ENCODE measurements at places on chromosomes 5 and 9.

GRCh38 chr5:88666761-88667495 is 216.1 kb downstream of the MEF2C start:
- DNase-seq = no peak

GRCh38 chr9:122383992-122384461 is 13.2 kb downstream of the PTGS1 start:
- no peak for DNase-seq

DNA sequence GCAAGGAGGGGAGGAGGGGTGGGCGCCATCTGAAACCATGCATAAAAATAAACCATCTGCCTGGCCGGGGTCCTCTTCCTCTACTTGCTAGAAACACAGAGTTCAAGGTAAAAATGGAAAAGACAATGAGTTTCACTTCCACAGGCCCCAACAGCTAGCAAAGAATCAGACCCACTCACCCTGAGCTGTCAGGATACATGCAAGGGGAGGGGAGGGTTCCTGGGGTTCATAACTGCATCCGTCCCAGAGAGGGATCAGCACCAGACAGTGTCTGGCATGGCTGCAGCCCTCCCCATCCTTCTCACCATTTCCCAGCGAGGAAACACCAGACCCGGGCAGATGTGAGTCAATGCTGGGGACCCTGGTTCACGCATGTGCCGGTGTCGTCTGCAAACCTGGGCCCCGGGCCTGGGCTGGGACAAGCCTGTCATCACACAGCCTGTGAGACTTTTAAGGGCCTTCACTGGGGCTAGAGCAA is 55.4 kb downstream of the SEMA4D start:
- no peak for DNase-seq

- DNase-seq = no peak
Measured at GRCh38 chr5:61322738-61323725, 9.0 kb upstream of the ZSWIM6 start.

- no peak for DNase-seq
Measured at GRCh38 chr9:104798209-104798995, 34.5 kb downstream of the NIPSNAP3B start.

GRCh38 chr9:135959814-135960213 is 1.4 kb downstream of the UBAC1 start:
- no peak for DNase-seq

GRCh38 chr9:134811673-134812342 is 68.8 kb upstream of the FCN2 start:
- no peak for DNase-seq

DNA sequence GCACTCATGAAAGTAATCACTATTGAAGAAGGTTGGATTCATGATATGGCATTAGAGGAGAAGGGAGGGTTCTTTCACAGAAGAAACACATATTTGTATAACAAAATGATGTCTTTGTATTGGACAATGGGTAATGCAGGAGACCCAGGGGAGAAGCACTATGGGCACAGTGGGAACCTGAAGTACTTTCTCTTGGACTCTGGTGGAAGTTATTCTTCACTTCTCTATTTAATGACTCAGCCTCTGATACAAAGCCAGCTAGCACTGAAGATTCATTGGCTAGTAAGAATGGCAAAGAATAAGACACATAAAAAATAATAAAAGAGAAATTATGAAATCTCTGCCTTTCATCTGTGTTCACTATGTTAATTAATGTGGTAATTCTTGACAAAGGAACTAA is 149.9 kb upstream of the PRR16 start:
- DNase-seq = no peak

GRCh38 chr5:158832096-158832685 is 267.5 kb downstream of the EBF1 start:
- no peak for DNase-seq

GRCh38 chr5:107570805-107571531 is 99.8 kb downstream of the EFNA5 start:
- DNase-seq = peak; percentile 8

DNA sequence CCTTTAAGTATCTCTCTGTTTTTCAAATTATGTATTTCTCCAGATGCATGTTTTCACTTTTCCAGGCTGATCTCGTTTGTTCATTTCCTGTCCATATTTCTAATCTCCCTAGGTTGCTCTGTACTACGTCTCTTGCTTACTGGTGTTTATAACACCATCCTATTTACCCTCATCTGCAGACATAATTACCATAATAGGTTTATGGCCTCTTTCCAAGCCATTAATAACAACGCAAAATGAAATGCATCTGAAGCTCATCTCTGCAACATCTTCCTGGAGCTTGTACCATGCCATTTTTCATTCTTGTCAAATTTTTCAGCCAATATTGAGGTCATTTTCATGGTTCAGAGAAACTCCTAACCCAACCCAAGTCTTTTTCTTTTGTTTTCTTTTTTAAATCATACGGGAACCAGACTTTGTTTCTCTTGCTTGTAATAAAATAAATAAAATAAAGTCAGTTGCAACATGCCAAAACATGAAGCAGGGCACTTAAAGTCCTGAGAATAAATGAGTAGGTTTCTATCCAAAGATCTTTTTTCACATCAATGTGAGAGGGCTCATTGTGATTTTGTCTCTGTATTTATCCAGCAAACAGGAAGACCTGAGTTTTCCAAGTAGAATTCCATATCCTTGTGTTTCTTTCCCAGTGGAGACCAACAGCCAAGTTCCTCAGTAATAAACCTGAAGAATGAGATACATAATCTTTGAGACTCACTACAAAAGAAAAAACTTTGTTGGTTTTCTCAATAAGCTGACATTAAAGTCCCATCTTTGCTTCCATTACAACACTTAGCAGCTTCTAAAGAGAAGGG is 37.0 kb downstream of the DPYSL3 start:
- DNase-seq = no peak

GRCh38 chr5:30781643-30782042 is 411.8 kb upstream of the CDH6 start:
- no peak for DNase-seq

- no peak for DNase-seq
Measured at GRCh38 chr9:105373723-105374122, 74.1 kb upstream of the FSD1L start.

GRCh38 chr9:99051851-99052250 is 53.1 kb upstream of the TGFBR1 start:
- DNase-seq = no peak

GRCh38 chr5:169886033-169886432 is 94.3 kb downstream of the INSYN2B start:
- DNase-seq = no peak

- DNase-seq = no peak
Measured at GRCh38 chr9:36896296-36896695, 137.8 kb downstream of the PAX5 start.

- no peak for DNase-seq
Measured at GRCh38 chr5:57825031-57825686, 342.5 kb upstream of the ACTBL2 start.

DNA sequence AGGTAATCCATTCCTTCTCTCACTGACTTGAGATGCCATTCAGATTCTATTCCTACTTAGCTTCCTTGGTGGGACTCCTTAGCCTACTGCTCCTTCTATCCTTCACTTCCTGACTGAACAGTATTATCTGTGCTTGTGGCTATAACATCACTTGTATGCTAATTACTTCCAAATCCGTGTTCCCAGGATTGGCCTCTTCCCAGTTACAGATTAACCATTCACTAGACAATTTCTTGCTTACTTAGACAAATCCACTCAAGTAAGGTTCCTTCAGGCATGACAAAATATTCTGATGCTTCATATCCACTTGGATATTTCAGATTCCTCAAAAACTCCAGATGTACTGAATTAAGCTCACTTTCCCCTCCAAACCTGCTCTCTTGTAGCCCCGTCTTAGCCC is 18.3 kb downstream of the LIFR start:
- DNase-seq = no peak

GRCh38 chr9:93097511-93098201 is 1.6 kb downstream of the CARD19 start:
- DNase-seq = peak; percentile 29

GRCh38 chr5:129362456-129362855 is 97.6 kb upstream of the ADAMTS19 start:
- no peak for DNase-seq

GRCh38 chr9:123338710-123339665 is 17.0 kb upstream of the CRB2 start:
- DNase-seq = no peak

GRCh38 chr5:73218552-73219171 is 45.7 kb downstream of the TMEM174 start:
- no peak for DNase-seq

- no peak for DNase-seq
Measured at GRCh38 chr5:125411744-125412560, 665.5 kb upstream of the ZNF608 start.

- no peak for DNase-seq
Measured at GRCh38 chr9:90460220-90460619, 182.4 kb downstream of the DIRAS2 start.

- DNase-seq = no peak
Measured at GRCh38 chr5:142976861-142977260, 206.7 kb downstream of the ARHGAP26 start.

GRCh38 chr5:136133922-136134379 is 1.3 kb downstream of the SMAD5 start:
- no peak for DNase-seq

- no peak for DNase-seq
Measured at GRCh38 chr5:169020102-169020501, 280.8 kb downstream of the SLIT3 start.

DNA sequence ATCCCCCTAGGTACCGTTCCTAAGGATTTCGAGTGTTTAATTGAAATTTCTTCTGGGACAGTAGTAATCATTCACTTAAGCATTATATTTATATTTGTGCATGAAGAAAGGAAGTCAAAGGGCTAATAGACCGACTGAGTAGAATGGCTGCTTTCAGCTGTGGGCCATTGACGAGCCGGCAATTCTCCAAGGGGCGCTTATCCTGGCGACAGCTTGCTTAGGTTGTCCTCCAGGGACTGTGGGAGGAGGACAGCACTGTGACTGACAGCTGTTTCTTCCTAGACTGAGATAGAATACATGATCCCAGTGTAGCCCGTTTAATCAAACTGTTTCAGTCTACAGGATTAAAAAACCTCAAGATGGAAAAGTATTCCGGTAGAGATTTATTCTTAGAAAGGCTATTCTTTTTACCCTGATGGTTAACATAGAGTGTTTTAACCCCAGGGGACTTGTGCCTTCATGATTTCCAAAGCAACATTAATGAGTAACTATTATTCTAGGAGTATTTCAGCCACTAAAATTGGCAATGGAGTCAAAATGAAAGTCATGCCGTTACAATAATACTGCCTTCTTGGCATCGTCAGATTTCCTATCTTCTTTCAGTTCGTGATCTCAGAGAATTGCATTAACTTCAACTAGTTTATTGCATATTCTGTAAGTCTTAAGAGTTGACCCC is 943.1 kb upstream of the WWC1 start:
- DNase-seq = no peak

GRCh38 chr5:79512049-79512448 is 1.9 kb downstream of the HOMER1 start:
- no peak for DNase-seq

DNA sequence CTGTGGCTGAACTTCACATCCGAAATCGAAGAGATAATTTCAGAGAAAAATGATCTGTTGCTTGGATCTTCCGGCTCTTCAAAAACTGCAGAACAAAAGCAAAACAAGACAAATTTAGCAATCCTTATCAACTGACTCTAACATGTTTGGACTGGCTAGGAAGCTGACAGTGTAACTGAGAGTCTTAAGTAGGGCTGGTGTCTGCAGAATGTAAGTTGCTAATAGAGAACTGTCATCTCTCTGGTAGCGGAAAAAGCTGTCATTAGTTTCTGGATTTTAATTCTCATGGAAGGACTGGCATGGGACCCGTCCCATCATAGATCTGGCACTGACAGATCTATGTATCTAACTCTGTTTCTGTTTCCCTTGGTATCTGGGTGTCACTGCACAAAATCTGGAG is 84.4 kb upstream of the GPR151 start:
- no peak for DNase-seq

- no peak for DNase-seq
Measured at GRCh38 chr9:105331160-105331559, 86.7 kb downstream of the SLC44A1 start.

DNA sequence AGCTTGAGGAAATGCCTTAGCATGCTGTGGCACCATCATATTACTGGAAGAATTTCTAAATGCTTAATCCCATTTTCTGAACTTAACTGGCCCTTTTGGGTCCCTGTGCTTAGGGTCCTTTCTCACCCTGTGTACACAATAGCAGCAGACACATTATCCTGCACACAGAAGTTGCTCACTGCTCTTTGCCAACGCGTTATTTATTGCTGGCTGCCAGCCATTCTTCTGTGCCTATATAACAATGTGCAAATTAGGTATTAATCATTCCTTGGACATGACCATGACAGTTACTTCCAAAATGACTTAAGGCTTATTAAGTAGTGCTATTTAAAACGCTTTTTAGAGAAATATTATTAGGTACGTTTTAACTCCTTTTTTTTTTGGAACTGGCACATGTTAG is 134.7 kb downstream of the FBN2 start:
- DNase-seq = no peak

- DNase-seq = peak; percentile 18
Measured at GRCh38 chr5:14560091-14560595, 21.4 kb upstream of the OTULINL start.

Measured in stimulated activated naive CD4-positive, alpha-beta T cell (primary cell).